ENCODE measurements at places on chromosomes 1 and 21.

DNA sequence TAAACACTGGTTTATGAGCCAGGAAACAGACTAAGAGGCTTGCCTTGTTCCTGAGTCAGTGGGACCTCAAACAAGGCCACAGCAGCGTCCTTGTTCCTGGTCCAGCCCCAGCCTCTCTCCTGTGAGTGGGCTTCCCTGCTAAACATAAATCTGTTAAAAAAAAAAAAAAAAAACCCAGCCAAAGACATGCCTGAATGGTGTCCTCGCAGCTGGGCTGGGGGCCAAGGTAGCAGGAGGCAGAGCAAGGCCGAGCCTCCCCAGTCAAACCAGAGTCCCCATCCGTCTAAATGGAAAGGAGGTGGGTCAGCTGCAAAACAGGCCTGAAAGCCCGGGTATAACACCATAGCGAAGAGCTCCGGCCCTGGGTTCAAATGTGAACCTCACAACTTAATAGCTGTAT is 18.1 kb upstream of the IFFO2 start:
- DNase-seq = no peak

DNA sequence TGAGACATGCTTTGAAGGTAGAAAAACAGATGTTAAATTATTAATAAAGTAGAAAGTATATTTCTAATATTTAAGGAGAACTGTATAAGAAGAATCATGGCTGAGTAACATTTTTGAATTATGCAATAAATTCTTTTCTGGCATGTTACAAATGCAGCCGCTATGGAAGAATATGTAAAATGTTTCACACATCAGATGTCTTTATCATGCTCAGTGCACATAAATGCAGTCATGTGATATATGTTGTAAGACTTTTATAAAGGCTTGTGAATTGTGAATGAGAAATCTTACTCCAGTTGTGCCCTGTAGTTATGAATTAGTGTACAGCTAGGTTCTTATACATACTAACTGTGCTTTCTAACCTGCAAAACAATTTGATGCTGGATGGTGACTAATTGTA is 53.5 kb downstream of the LRRC8B start:
- DNase-seq = no peak

DNA sequence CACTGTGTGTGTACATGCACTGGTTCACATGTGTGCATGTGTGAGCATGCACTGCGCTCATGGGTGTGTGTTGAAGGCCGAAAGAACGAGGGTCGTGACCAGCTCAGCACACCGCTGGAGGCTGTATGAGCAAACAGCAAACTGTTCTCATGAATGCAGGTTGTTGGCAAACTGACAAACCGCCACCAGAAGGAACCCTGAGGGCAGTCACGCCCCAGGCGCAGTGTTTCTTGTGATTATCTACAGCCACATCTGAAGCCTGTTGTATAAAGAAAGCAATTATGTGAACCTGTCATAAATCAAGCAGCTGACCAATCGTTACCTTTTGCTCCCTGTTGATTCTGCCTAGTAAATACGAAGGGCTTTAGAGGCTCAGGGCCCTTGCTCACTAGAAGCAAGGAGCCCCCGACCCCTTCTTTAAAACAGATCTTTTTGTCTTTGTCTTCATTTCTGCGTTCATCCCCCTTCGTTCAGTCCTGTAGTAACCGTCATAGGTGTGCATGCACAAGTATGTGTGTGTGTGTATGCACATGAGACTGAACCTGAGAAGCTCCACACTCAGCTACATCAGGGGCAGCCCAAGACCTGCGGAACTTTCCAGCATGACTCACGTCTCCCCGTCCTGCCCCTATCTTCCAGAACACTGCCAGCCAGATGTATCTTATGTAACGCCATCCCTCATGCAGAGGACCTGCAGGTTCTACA is 16.8 kb upstream of the RIPK4 start:
- DNase-seq = no peak

GRCh38 chr21:33064623-33065390 is 5.1 kb upstream of the OLIG1 start:
- no peak for DNase-seq

GRCh38 chr1:34779526-34779925 is 1.5 kb upstream of the GJB3 start:
- DNase-seq = peak; percentile 58

DNA sequence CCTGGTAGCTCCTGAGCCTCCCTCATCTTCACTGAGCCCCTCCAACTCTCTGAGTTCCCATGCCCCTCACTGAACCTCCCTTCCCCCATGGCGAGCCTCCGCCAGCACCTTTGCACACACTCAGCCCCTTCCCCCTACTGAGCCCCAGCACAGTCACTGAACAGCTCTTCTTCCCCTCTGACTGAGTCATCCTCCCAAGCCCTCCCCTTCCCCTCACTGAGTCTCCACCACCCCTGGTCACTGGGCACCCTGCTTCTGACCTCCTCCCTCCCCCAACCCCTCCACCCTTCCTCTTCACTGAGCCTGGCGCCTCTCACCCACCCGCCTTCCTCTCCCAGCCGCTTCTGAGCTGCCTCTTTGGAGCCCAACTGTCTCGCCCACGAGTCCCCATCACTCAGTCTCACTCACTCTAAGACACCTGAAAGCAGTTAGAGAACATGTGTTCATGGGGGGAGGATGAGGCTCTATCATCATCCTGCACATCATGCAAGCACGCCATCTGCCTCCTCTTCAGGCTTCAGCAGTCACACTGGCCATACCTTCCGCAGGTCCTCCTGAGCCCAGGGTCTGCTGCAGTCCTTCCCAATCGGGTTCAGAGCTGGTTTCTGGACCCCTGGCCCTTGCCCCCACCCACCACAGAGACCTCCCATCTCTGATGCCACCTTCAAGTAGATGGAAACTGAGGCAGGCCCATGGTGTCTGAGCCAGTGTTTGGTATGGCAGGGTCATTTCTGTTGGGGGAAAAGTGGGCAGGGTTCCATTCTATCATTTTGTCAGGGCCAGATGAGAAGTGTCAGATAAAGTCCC is 2.0 kb upstream of the TRNP1 start:
- no peak for DNase-seq

- no peak for DNase-seq
Measured at GRCh38 chr1:230487773-230488428, 61.8 kb upstream of the PGBD5 start.

- no peak for DNase-seq
Measured at GRCh38 chr1:201689647-201690046, 139.3 kb upstream of the IPO9 start.

DNA sequence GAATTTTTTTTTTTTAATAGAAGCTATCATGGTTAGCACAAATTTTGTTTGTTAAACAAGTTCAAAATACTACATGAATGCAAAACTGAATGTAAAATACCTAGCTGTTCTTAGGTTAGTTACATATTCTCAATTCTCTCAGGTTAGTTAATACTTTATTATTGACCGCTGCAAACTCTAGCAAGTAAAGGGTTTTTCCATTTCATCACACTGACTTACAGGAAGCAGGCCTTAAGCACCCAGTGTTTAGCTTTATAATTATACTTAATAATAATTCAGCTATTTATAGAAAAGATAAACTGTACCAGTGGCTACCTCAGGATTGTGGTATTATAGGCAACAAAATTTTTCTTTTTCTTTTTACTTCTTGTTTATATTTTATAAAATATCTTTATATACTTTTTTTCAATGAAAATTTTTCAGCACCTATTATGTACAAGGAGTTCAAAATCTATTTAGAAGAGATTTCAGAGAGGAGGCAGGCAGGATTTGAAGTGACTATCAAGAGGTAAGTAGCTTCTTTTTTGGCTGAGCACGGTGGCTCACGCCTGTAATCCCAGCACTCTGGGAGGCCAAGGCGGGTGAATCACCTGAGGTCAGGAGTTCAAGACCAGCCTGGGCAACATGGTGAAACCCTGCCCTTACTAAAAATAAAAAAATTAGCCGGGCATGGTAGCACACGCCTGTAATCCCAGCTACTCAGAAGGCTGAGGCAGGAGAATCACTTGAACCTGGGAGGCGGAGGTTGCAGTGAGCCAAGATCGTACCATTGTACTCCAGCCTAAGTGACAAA is 17.9 kb downstream of the PLPP3 start:
- no peak for DNase-seq

- no peak for DNase-seq
Measured at GRCh38 chr1:244303610-244303969, 148.1 kb downstream of the ADSS2 start.

GRCh38 chr1:67685558-67686266 is 711 bp downstream of the GADD45A start:
- DNase-seq = peak; percentile 19

- no peak for DNase-seq
Measured at GRCh38 chr1:43883321-43883720, 50.3 kb upstream of the ARTN start.

All from 8988T (cell line).